ENCODE measurements at places on chromosomes 13 and 19.
A peak's percentile ranks its signal among the peaks of the same experiment; 100 is the strongest.

- no peak overlapping the region for H3K4me3 ChIP-seq
- no peaks in the 10 kb centered on the region for H3K36me3 ChIP-seq
Observed at GRCh38 chr13:40429706-40430545, 236.5 kb downstream of the FOXO1 start.

DNA sequence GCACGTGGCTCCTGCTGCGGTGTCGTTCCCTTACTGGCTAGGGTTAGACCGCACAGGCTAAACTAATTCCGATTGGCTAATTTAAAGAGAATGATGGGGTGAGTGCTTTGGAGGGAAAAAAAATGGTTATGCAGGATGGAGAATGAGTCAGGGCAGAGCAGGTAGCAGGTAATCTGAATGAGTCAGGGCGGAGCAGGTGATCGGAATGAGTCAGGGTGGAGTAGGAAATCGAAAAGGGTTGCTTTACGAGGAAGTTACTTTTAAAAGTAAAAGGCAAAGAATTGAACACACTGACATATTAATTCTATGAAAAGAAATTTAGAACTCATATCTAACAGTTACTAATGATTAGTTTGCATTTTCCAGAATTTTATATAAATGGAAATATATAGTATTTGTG, 335.5 kb downstream of the FOXO1 start:
- H3K27ac ChIP-seq: no peak overlapping the region
- DNase-seq: no peak
- H3K4me1 ChIP-seq: peaks cover 4% of the 10 kb centered on the region
- H3K36me3 ChIP-seq: no peaks in the 10 kb centered on the region
- no peak overlapping the region for H3K4me3 ChIP-seq
- no peaks in the 10 kb centered on the region for H3K27me3 ChIP-seq

DNA sequence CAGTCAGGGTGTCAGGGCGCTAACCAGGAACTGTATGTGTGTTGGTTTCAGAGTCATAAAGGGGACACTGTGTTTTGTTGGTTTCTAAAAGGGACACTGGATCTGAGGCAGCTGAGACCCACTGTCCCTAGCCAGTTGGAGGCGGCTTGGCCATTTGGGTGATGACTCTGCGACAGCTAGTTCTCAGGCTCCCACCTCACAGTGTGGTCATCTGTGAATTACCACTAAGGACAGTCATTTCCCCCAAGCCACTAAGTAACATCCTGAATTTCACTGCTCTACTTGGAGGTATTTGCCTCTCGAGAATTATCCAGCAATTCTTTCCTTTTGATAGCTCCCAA, 51.5 kb downstream of the EPS15L1 start:
- H3K27me3 ChIP-seq: no peaks in the 10 kb centered on the region
- peaks cover 32% of the 10 kb centered on the region for H3K36me3 ChIP-seq
- peaks cover 14% of the 10 kb centered on the region for H3K4me1 ChIP-seq
- DNase-seq: no peak
- peak overlapping the region; percentile 61 for H3K27ac ChIP-seq

- no peak for DNase-seq
- H3K4me1 ChIP-seq: peaks cover 7% of the 10 kb centered on the region
- H3K36me3 ChIP-seq: peaks cover 18% of the 10 kb centered on the region
Observed at GRCh38 chr19:49881672-49882394, 4.3 kb downstream of the TBC1D17 start.

GRCh38 chr13:51067210-51067701, 43.8 kb downstream of the C13orf42 start:
- DNase-seq: no peak
- H3K4me1 ChIP-seq: peaks cover 11% of the 10 kb centered on the region
- no peak overlapping the region for H3K4me3 ChIP-seq

- DNase-seq: no peak
- peaks cover 15% of the 10 kb centered on the region for H3K27me3 ChIP-seq
- no peak overlapping the region for H3K4me3 ChIP-seq
- H3K36me3 ChIP-seq: peaks cover 12% of the 10 kb centered on the region
- no peak overlapping the region for H3K27ac ChIP-seq
Observed at GRCh38 chr13:91346062-91346461, 1.4 kb upstream of the MIR17HG start.

GRCh38 chr13:98772794-98773452, 20.5 kb upstream of the SLC15A1 start:
- H3K27me3 ChIP-seq: peaks cover 13% of the 10 kb centered on the region
- no peaks in the 10 kb centered on the region for H3K36me3 ChIP-seq
- no peaks in the 10 kb centered on the region for H3K4me1 ChIP-seq
- no peak overlapping the region for H3K4me3 ChIP-seq
- H3K27ac ChIP-seq: no peak overlapping the region

DNA sequence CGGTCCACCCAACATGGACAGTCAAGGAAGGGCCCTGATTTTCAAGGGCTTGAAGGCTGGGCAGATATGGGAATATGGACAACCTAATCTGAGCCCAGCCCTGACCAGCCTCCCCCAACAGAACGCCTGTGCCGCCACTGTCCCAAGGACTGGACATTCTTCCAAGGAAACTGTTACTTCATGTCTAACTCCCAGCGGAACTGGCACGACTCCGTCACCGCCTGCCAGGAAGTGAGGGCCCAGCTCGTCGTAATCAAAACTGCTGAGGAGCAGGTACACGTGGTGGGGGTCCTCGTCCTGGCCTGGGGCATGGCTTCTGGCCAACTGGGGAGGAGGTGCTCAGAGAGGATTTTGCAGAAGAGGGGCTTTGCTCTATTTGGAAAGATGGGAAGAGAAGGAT, 3.5 kb downstream of the CLEC4M start:
- no peaks in the 10 kb centered on the region for H3K4me1 ChIP-seq
- no peak for DNase-seq

DNA sequence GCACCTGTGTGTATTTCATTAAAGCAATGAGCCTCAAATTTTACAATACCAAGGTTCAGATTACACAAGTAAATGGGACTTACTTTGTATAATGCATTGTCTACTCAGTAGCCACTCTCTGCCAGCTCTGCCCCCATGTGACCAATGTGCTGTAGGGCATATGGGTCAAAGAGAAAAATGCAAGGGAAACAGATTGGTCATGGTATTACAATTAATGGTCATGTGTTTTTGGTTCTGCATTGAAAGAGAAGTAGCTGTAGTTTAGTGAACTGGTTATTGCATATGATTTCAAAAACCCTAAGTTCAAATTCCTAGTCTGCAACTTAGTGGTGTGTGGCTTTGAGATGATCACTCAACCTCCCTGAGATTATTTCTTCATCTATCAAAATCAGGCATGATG, 545.4 kb downstream of the SUCLA2 start:
- no peak for DNase-seq
- H3K4me3 ChIP-seq: no peak overlapping the region
- no peaks in the 10 kb centered on the region for H3K4me1 ChIP-seq
- H3K36me3 ChIP-seq: no peaks in the 10 kb centered on the region

DNA sequence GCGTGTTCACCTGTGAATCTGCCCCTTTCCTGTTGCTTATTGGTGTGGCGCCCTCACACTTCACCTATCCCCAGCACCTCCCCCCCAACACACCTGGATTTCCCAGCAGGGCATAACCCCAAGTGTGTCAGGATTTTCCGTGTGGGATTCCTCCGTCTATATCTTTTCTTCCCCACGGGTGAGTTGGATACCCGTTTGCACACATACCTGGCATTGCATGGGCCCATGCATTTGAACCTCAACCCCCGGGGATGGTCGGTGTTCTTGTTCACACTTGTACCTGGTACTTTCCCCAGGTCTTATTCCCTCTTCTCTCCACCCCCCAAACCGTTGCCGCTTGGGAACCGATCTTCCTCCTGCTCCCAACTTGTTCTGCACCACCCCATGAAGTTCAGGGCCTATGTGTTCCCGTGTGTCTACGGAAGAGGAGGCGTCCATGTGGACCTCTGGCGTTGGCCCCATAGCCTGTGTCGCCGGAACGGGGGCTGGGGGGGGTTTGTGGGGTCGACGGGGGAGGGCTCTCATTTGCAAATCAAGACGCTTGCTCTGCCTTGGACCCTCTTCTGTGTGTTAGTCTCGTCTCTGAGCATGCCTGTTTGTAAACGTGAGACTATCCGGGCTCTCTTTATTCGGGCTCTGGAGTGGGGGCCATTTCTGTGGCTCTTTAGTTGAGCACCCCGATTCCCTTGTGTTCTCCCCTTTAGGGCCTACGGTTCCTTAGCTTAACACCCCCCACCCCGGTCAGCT, 1.7 kb downstream of the PRR12 start:
- DNase-seq: no peak
- peaks cover 6% of the 10 kb centered on the region for H3K36me3 ChIP-seq
- H3K27me3 ChIP-seq: no peaks in the 10 kb centered on the region
- peak overlapping the region; percentile 84 for H3K4me3 ChIP-seq
- no peak overlapping the region for H3K27ac ChIP-seq

DNA sequence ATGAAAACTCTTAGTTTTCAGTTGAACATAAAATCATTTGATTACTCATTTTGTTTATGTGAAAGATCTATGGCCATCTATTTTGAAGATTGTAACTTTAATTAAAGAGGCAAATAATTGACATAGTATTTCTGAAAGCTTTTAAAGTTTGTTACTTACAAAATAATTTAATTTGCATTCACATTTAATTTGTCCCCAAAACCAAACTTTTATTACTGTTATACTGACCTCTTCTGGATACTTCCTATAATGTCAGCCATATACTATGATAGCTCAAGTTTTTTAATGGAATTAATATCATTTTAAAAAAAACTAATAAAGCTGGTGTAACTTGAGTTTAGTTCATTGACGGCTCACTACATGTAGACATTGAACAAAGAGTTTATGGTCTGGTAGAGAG, 4.9 kb upstream of the SGCG start:
- no peaks in the 10 kb centered on the region for H3K27me3 ChIP-seq
- no peaks in the 10 kb centered on the region for H3K36me3 ChIP-seq
- DNase-seq: peak; percentile 19
- H3K4me3 ChIP-seq: no peak overlapping the region
- no peaks in the 10 kb centered on the region for H3K4me1 ChIP-seq

DNA sequence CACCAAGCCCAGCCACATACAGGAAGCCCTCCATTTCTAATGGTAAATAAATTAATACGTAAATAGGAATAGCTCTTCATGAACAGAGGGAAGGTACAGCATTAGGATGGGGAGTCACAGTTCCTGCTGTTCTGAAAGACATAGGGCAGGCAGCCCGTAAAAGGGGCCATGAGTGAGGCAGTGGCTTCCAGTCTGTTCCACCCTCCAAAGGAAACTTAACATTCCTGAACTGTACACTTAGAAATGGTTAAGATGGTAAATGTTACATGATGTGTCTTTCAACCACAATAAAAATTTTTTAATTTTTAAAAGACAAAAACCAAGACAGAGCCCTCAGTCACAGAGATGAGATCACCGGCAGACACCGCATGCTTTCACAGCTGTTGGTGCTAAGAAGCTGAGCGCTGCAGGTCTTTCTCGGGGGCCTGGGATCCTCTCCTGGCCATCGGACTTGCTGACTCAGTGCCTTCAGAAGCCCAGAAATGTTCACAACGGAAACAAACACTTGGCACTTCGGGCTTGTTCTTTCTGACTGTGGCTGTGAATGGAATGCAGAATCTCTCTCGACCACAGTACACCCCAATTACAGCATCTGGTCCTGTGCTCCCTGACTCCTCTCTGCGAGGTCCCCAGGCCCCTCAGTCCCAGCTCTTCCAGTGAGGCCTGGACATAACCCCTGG, 36.4 kb downstream of the EPS15L1 start:
- H3K4me1 ChIP-seq: peaks cover 27% of the 10 kb centered on the region
- H3K27ac ChIP-seq: peak overlapping the region; percentile 72
- no peaks in the 10 kb centered on the region for H3K36me3 ChIP-seq

DNA sequence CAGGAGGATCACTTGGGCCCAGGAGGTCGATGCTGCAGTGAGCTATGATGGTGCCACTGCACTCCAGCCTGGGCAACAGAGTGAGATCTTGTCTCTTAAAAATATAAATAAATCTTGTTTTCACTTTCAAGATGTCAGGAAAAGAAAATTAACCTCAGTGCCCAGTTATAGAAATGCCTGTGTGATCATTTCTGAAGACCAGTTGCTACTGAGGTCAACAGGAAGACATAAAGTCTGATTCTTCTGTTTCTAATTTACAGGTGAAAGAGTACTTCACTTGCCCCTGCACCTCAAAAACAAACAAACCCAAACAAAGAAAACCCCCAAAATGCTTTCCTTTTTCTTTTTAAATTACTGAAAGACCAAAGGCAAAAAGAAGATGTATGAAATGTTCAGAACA, 174.3 kb upstream of the NBEA start:
- H3K36me3 ChIP-seq: no peaks in the 10 kb centered on the region
- H3K4me3 ChIP-seq: no peak overlapping the region
- H3K27me3 ChIP-seq: no peaks in the 10 kb centered on the region
- H3K27ac ChIP-seq: no peak overlapping the region
- H3K4me1 ChIP-seq: no peaks in the 10 kb centered on the region

DNA sequence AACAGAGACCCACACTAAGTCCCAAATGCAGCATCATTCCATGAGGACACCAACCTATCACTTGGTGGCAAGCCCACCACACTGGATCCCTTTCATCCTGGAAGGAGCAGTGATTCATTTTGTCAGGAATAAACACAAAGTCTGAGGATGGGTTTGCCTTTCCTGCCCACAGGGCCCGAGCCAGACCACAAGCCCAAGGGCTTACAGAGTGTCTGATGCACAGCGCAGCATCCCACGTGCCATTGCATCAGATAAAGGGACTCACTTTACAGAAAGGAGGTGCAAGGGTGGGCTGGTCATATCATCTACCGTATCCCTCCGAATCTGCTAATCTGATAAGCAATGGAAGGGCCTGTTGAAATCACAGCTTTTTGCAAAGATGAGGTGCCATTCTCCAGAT, 12.2 kb upstream of the KCTD15 start:
- no peak overlapping the region for H3K4me3 ChIP-seq
- peaks cover 14% of the 10 kb centered on the region for H3K4me1 ChIP-seq
- no peak for DNase-seq
- peaks cover 5% of the 10 kb centered on the region for H3K27me3 ChIP-seq

DNA sequence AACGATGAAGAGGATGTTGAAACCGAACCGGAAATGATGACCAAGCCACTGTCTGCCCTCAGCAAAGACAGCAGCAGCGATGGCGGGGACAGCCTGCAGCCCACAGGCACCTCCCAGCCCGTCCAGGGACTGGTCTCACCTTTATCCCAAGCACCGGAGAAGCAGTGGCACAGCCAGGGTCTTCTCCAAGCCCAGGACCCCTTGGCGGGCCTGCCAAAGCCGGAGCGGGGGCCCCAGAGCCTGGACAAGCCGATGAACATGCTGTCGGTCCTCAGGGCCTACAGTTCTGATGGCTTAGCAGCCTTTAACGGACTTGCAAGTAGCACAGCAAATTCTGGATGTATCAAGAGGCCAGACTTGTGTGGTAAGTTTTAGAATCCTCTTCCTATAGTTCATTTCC, 177.0 kb downstream of the ZNF536 start:
- no peaks in the 10 kb centered on the region for H3K36me3 ChIP-seq
- no peak overlapping the region for H3K4me3 ChIP-seq
- H3K27me3 ChIP-seq: no peaks in the 10 kb centered on the region
- H3K27ac ChIP-seq: no peak overlapping the region
- no peaks in the 10 kb centered on the region for H3K4me1 ChIP-seq

DNA sequence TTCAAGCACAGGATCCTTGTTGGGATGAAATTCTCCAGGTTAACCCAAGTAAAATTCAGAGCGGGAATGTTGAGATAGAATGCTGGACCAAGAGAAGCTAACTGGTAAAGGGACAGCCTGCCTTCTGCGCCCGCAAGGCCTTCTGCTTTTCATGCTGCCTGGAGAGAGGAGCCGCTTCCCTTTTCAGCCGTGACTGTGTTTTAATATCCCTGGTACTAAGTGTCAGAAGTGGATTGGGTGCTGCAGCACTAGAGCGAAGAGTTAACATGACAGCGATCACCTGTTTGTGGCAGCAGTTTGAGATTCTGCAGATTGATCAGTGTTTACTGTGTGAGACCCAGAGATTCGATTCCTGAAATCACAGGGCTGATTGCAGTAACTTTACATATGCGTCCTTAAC, 197.4 kb upstream of the ZNF536 start:
- H3K4me3 ChIP-seq: no peak overlapping the region
- no peaks in the 10 kb centered on the region for H3K27me3 ChIP-seq
- no peaks in the 10 kb centered on the region for H3K36me3 ChIP-seq
- H3K4me1 ChIP-seq: no peaks in the 10 kb centered on the region

Data from endothelial cell of umbilical vein (primary cell).